ENCODE measurements at places on chromosomes 7 and 10. TPM values are rescaled to one million over a fixed set of nuclear protein-coding genes. Genes with fewer than 3 reads are reported as not detected.
A peak's percentile ranks its signal among the peaks of the same experiment; 100 is the strongest.

DPP6 gene
- total RNA-seq, result not detected

PMPCB gene
- 67.4 TPM for total RNA-seq

INPP5A gene
- total RNA-seq, result 13.1 TPM

DNA sequence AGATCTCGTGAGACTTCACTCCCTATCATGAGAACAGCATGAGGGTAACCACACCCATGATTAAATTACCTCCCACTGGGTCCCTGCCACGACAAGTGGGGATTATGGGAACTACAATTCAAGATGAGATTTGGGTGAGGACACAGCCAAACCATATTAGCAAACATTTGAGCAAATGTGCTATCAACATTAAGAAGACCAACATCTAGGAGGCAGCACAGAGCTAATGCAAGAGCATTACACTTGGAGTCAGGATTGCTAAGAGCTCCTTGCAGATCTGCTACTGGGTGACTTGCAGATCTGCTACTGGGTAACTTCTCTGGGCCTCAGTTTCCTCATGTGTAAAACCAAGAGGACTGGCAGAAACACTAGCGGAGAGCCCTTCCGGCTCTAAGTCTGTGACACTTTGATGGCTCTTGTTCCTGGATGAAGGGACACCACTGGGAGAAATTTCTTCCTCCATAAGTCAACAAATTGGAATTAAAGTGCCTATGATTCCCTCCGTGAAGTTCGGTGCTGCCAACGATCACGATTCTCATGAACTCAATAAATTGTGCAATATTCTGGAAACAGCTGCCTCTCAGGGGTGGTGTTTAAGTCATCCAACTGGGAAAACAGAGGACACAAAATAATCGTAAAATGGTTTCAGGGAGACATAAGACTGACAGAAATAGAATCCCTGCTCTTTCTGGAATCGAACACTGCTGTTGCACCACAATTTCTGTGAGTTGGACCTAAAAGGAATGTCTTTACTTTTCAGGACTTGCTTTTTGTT is 115.8 kb upstream of the ITGB1 start:
- DNase-seq, result peak; percentile 68

DNA sequence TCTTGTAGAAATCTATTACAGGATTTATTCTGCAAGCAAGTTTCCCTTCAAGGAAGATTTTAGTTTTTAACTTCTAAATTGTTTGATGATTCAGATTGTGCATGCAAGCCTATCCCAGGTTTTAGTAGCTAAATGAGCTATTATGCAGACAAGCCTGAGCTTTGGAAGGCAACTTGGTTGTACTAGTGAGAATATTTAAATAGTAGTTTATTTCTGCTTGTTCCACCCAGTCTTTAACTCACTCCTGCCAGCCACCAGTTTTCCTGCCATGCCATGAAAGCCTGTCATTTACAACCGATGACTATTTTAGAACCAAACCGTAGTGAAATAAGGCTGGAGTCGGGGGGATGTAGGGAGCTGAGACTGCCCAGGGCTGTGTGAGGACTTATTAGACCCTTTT is 324.6 kb upstream of the FZD1 start:
- DNase-seq, result no peak

DNA sequence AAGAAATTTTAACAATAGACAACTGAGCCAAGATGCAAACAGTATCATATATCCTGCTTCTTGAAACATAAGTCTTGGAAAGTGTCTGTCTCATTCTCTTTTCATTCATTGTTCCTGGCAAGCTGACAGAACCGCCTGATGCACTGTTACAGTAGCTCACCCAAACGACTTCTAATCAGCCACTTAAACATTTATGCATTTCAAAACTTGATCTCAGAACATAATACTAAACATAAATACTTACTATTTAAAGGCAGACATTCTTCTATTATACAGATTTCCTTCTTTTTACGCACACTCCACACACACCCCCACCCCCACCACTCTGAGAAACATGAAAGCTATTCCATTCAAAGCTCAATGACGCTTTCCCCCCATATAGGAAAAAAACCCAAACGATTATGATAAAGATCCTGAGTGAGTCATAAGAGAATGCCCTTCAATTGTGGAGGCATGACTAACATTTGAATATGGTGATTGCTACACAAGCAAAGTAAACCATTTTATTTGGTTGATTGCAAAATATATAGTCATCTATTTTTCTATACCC is 30.5 kb downstream of the SHTN1 start:
- peak; percentile 73 for DNase-seq

UBE2H gene
- total RNA-seq, result 71.6 TPM

ADAM12 gene
- 82.7 TPM for total RNA-seq

DNA sequence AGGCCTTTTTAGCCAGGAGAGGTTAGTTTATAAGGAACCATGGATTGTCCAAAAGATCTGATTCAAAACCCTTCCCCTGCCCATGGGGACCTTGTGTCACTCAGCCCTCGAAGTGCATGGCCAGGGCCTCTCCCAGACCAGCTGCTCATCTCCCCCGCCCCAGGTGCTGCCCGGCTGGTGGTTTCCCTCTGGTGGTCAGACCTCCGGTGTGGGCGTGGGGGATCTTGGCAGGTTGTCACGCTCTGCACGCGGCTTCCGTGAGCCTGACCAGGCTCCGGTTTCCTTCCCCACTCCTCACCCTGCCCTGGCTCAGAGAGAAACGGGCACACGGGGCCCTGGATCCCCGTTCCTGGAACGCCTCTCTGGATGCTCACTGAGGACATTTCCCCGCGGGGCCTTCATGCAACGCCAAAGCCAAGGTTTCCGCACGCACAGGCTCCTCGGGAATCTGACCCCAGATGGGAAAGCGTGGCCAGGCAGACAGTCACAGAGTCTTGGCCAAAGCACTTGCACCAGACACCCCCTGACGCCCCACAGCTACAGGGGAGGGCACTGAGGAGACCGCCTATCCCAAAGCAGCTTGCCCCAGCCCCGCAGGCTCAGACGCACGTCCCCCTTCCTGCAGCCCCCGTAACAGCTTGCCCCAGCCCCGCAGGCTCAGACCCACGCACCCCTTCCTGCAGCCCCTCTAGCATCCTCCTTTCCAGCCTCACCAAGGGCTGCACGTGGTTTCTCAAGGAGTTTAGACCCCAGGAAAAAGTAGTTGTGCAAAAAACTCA is 7.8 kb upstream of the DIP2C start:
- no peak for DNase-seq

DNA sequence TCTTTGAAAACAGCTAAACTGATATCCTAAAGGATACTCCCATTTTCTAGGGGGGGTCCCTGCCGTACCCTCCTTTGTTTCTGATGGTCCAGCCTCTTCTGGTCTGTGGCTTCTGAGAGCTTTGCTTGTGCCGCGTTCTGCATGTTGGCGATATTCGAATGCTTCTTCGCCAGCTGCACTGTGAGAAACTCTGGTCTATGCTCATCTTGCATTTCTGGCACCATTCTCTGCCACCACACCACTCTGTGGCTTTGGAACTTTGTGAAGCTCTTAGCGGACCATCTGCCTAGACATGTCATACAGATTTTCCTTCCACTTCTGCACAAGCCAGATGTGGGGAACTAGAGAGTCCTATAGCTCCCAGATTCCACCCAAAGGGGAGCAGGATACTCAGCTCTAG is 197.2 kb downstream of the REEP3 start:
- no peak for DNase-seq

DNA sequence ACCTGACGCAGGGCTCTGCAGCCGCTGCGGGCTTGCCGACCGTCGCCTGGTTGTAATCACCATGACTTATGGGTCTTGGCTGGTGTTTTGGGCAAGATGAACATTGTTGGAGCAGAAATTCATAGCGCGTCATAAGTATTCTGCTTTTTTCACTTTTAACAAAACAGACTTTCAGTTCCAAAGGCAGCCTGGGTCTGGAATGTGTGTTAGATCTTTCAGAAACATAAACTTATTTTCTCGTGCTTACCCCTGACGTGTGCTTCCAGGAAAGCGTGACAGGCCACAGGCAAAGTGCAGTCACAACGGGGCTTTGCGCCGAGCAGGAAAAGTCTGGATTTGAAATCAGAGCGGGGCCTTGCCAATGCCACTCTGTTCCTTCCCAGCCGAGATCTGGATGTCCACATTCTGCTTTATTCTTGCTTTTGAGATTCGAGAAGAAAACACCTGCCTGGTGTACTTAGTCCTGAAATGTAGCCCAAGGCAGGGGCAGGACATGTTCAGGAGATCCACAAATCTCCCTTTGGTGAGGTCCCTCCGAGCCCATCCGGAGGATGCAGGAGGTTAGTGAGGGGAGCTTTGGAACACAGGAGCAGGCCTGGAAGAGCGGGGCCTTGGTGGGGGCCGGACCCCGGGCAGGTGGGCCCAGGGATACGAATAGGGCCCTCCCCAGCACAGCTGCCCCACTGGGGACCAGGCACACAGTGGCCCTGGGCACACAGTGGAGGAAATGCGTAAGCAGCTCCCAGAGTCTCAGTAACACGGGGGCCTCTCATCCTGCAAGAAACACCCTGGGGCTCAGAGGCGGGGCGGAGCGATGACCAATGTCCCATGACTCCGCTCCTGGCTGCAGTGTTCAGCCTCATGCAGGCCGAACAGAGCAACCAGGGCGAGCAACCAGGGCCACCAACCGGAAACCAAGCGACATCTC is 49.5 kb upstream of the EBF3 start:
- DNase-seq, result peak; percentile 61

GRCh38 chr7:77416621-77417371 is 647 bp upstream of the GSAP start:
- DNase-seq, result no peak

DNA sequence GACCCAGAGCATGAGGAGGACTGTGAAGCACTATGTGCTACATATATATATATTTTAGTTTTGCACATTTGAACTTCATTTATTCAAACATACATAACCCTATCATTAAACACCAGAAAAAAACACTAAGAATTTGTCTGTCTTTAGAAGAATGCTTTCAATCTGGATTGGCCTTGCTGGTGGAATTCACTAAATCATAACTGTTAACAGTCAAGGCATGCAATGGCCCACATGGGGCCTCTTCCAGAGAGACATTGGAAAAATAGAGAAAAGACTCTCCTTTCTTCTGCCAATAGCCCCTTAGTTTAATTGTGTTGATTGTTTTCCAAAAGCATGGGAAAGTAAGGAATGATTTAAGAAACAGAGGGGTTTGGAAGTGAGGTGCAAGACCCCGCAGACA is 77.9 kb downstream of the MRPL32 start:
- no peak for DNase-seq

OR13A1 gene
- not detected for total RNA-seq

DNA sequence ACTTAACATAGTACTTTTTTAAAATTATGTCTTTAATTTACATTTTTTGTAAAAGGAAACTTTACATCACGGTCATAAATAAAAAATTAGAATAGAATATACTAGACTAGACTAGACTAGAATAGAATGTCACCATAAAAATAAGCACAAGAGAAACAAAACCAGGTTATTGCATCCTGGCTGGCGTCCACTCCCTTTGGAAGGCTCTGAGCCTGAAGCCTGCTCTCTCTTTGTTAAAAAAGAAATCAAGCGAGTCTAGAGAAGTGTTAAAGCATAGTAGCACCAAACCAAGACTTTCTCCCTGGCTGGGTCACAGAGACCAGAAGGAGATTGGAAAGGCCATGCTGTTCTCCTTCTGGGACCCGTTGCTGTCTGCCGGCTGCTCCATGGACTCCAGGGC is 104.6 kb downstream of the C10orf105 start:
- DNase-seq, result no peak

- DNase-seq, result peak; percentile 46
Observed at GRCh38 chr10:88039496-88040200, 176.2 kb downstream of the PTEN start.

DNA sequence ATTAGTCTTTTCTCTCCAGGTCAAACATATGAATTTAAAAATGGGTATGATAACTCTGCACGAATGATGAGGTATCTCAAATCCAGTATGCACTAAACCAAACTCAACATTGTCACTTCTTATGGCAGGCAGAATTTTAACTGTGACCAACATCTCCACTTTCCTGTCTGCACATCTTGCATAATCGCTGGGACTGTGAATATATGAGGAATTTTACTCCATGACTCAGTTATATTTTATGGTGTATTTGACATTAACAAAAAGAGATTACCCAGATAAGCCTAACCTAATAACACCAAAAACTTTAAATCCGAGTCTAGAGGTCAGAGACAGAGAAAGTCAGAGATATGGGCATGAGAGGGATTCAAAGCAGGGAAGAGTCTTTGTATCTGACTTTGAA is 454.5 kb upstream of the SEMA3D start:
- DNase-seq, result no peak

- peak; percentile 95 for DNase-seq
Observed at GRCh38 chr10:69009360-69009759, 20.8 kb downstream of the KIFBP start.

CNPY1 gene
- not detected for total RNA-seq

SPDYE5 gene
- total RNA-seq, result not detected

- DNase-seq, result peak; percentile 63
Observed at GRCh38 chr7:101729241-101729883, 88.1 kb upstream of the CUX1 start.

DNA sequence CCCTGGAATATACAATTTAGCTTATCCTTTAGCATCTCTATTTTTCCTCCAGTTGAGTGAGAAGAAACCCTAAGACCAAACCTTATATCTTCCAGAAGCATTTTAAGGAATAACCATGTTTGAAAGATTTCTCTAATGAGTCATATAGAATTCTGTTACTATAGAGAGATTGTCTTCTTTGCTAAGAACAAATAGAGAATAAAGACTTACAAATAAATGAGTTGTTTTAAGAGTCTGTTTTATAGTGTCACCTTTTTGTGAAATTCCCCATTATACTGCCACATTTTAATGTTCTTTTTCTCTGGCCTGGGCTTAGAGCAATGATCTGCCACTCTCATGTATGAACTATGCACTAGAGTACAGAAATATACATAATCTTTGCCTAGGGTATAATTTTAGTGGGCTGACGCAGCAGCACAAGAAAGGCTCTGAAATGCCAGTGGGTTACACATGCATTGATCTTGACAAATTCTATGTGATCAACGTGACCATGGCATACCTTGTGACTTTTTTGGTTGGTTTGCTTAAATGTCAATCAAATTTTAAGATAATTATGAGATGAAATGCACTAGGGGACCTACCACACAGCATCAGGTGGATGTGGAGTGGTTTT is 145.1 kb upstream of the MKLN1 start:
- DNase-seq, result no peak

PRPS1L1 gene
- not detected for total RNA-seq

- no peak for DNase-seq
Observed at GRCh38 chr7:78350391-78350790, 551.8 kb downstream of the PHTF2 start.

GPRIN2 gene
- total RNA-seq, result not detected

GRCh38 chr7:25496476-25497368 is 268.4 kb upstream of the NPVF start:
- DNase-seq, result no peak

MLXIPL gene
- total RNA-seq, result 2.0 TPM

DNA sequence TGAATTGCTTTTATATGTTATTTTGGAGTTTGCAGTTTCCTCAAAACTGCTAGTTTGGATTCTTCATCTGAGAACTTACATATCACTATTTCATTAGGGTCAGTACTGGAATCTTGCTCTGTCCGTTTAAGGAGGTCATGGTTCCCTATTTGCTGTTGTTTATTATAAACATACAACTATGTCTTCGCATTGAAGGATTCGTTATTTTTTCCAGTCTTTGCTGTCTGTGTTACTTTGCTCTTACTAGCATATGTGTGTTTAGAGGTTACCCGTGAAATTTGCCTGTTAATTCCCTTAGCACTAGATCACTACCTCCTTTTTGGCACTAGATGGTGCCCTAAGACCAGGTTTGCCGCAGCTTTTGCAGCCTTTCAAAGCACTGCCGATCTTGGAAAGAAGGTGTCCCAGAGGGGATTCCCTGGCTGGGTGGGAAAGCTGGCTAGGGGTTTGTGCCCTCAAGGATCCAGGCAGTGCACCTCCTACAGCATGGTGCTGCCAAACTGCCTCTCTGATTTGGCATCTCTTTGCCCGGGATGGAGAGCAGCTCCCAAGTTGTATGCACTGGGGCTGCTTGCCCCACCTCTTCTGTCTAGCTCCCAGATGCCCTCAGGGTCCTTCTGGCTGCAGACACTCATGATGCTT is 103.1 kb upstream of the APBB1IP start:
- peak; percentile 82 for DNase-seq
